Fibroblast of skin of scalp (primary cell): ENCODE measurements at places on chromosomes 2 and 18.

GRCh38 chr2:188813857-188814256 is 160.3 kb upstream of the COL3A1 start:
- DNase-seq = peak; percentile 64

DNA sequence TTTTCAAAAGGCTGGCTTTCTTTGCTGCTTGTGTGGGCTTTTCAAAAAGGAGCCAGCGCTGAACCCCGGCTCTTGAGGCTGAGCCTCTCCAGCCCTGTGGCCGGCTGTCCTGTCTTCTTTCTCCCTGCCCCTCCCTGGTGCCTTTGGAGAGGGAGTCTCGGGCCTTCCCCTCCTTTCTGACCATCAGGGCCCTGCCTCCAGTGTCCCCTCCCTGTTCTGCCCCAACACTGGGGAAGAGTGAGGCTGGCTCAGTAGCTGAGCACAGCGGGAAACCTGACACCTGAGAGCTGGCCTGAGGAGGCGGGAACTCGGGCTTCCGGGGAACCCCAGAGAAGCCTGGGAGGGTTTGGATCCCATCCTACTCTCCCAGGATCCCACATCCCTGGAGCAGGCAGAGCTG is 232.1 kb downstream of the LOXHD1 start:
- DNase-seq = no peak

DNA sequence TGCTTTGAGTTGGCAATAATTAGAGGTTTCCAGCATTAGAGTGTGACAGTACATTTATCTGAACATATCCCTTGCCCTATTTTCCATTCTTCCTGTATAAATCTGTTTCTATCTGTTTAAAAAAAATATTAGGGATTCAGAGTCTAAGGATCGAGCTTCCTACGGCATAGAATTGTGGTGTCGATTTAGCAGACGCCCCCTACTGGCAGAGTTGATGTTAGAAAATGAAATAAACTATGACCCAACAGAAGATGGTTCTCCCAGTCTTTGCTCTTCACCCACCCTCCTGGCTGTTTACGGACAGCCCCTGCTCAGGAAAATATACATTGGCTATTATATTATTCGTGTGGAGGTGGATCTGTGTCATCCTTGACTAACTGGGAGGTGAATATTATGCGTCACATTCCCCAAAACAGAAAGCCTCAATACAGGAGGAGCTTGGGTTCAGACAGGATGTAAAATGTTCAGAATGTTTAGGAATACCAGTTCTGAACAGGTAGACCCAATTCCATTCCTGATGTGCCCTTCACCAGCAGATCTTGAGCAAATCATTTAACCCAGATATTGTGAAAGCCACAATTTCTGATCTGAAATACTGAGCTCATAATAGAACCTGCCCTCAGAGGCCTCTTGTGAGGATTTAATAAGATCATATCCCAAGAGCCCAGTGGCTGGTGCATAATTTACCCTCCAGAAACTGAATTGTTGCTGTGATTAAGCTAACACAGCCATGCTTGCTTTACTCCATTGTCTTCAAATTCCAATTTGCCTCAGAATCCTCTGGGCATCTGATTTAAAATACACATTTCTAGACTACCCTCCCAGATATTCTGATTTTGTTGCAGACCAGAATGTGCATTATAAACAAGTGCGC is 10.8 kb upstream of the ERMN start:
- DNase-seq = peak; percentile 44

GRCh38 chr2:219836647-219837177 is 209.3 kb downstream of the SLC4A3 start:
- peak; percentile 35 for DNase-seq

DNA sequence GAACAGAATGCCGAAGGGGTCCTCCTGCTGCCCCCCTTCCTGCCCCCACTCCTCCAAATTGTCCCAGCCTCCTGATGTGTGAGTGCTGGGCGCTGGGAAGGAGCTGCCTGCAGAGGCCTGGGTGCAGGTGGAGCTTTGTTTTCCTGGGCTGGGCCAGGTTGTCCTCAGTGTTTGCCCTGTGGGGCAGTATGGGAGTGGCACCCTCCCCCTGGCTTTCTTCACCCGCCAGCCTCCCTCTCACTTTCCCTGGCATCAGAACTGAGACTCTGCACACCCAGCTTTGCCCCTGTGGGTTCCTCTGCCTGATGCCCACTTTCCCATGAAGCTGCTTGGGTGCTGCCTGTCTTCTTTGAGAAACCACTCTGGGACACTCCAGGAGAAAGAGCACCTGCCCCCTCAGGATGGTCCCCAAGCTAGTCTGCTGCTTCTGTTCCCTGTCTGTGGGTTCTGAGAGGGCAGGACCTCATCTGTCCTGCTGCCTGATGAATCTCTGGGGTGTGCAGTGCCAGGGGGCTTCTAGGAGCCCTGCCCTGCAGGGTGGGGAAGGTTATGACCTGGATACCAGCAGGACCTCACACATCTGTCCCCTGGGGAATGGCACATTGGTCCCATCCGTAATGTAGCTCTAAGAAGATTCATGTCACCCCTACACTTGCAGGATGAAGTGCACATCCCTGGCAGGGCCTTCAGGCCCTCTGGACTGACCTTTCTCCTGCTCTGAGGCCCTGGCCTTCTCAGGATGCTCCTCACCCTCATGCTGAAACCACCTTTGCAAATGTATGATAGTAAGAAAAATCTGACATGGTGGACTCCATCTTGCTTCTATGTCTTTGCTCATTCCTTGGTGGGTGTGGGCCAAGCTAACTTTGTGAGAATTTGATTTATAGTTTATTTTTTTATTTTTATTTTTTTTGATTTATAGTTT is 146.8 kb upstream of the HS6ST1 start:
- no peak for DNase-seq

DNA sequence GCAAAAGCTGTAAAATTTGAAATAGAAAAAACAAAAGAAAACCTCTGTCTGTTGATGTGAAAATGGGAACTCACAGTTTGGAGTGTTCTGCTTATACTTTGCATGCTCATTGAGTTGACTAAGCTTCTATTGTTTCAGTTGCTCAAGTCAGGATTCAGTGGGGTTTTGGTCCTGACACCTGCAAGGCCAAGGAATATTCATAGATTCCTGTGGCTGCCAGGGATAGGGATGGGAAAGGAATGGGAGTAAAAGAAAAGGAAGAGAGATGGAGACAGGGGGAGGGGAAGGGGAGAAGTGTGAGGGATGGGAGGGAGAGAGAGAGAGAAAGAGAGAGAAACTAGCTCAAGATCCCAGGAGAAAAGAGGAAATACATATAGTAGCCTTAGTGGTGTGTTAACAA is 1.3 kb downstream of the CPS1 start:
- no peak for DNase-seq

GRCh38 chr2:167293172-167293781 is 405.0 kb downstream of the XIRP2 start:
- DNase-seq = peak; percentile 2

GRCh38 chr18:3715231-3716080 is 265.5 kb downstream of the TGIF1 start:
- no peak for DNase-seq

GRCh38 chr2:182824056-182824766 is 42.2 kb downstream of the FRZB start:
- DNase-seq = no peak

DNA sequence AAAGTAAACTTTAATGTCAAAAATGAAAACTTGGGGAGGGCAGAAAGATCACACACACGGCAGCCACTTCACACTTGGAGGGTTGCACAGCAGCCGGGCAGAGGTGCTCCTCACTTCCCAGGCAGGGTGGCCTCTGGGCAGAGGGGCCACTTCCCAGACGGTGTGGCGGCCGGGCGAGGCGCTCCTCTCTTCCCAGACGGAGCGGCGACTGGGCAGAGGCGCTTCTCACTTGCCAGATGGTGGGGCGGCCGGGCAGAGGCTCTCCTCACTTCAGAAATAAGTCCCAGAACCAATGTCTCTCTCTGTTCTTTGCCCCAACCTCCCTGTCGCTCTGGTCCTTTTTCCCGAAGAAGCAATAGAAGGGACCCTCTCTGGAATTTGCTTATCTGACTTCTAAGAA is 65.7 kb upstream of the LRPPRC start:
- DNase-seq = no peak

GRCh38 chr2:134504586-134505336 is 214.0 kb downstream of the TMEM163 start:
- DNase-seq = no peak

DNA sequence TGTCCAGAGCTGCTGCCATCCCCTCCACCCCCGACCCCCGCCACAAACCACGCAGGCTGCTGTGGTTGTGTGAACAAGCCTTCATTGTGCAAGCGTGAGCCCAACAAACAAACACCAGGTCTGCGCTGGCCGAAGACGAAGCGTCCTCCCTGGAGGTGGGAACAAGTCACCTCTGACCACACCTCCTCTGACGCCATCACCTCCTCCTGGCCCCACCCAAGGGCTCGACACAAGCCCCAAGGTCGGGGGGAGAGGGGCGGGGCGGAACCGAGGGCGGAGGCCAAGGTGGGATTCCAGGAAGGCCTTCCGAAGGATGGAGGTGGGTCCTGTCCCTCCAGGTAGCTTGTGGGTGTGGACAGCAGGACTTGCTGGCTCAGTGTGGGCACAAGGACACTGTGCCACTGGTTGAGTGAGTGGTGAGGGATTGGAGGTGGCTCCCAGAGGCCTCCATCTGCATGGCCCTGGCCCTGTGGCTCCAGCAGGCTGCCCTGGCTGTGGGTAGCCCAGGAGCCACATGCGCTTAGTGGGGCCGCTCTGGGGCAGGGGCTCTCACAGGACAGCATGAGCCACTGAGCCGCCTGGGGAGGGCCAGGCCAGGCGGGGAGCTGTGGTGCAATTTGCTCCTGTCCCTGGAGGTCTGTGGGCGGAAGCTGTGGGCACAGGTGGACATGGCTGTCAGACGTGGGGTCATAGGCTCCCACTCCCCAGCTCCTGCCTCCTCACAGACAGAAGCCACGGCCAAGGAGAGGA is 7.4 kb upstream of the GPR17 start:
- DNase-seq = no peak

- DNase-seq = no peak
Observed at GRCh38 chr18:10760986-10761385, 235.2 kb downstream of the NAPG start.

DNA sequence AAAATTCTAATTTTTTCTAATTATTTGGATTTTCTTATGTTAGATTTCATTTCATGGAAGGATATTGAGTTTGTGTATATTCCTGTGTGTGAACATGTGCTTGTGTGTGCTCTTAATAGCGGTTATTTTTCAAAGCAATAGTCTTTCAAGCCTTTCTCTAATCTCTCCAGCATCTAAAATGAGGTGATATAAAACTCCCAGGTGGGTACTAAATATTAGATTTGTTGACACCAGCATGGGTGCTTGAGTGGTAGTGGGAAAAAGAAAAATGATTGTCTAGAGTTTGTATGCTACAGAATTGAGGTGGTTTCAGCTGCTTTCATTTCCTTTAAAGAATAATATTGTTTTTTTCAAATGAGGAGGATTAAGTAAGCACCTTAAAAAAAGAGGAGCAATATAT is 296.8 kb downstream of the PARD3B start:
- no peak for DNase-seq

DNA sequence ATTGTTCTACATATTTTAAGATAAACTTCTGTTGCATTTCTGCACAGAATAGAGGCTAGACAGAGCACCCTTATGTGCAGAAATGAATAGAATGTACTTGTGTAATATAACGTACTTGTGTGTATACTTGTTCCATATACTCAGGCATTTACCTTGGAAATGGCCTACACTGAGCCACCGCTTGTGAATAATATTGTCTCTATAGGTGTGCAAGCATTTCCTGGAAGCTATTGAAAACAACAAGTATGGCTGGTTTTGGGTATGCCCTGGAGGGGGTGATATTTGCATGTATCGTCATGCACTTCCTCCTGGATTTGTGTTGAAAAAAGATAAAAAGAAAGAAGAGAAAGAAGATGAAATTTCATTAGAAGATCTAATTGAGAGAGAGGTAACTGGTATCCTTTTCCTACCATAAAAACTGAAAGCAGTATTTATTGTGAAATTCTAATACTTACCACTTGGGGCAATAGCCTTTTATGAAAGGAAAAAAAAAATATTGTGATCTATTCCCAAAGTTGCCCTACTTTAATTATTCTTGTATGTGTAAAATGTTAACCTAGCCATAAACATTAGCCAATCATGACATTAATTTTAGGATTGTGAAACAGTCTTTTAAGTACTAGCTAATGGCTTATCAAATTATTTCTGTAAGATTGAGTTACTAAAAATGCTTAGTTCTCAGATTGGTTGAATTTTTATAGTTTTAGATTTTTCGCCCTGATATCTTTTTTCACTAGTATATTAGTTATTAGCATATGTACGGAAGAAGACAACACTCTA is 18.0 kb downstream of the ZC3H15 start:
- DNase-seq = peak; percentile 43

GRCh38 chr2:162070228-162070936 is 3.6 kb downstream of the DPP4 start:
- DNase-seq = no peak

DNA sequence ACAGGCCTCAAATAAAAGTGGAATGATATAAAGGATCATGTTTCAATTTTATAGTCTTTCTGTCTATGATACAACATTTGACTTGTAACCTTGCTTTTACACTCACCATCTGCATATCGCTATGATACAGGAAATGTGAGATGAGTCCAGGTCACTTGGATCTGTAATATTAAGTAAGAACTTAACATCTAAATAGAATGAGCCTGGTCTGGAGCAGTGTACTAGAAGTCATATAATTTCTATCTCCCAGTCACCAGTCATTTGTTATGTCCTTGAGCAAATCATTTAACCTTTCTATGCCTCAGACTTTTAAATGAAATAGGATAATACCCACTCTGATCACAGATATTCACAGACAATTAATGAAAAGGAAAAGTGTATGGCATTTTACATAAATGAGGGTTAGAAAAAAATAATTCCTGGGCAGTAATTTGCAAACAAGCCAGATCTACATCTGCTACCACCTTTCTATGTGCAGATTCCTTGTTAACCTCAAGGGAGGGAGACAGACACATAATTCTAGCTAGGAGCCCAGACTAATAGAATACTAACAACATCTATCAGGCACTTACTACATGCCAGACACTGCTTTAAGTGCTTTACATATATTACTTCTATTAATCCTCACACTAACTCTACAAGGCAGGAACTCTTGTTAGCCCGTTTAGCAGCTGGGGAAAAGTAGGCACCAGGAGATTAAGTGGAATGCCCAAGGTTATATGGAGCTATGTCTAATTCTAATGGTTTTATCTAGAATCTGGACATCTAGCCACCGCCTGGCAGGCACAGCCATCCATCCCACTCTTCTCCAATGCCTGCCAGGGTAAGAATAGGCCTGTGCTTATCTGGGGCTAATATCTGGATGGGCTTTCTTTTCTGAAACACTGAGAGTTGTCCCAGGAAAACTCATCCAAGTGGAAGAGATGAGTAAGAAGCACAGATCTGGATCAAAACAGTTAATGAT is 313.6 kb upstream of the CDH20 start:
- no peak for DNase-seq

- no peak for DNase-seq
Observed at GRCh38 chr2:16972276-16972675, 306.6 kb upstream of the CYRIA start.

GRCh38 chr2:203340791-203341487 is 12.7 kb downstream of the ABI2 start:
- peak; percentile 70 for DNase-seq

GRCh38 chr2:173076581-173077345 is 1.1 kb downstream of the MAP3K20 start:
- peak; percentile 54 for DNase-seq

GRCh38 chr18:35458271-35458670 is 39.5 kb downstream of the INO80C start:
- no peak for DNase-seq

- no peak for DNase-seq
Observed at GRCh38 chr18:78764544-78764943, 215.1 kb upstream of the SALL3 start.
